Stimulated activated CD4-positive, alpha-beta T cell treated with anti-CD3 and anti-CD28 coated beads, Interleukin-1b, Interleukin-23, amount 100 ng/mL, for 24 hours (primary cell): ENCODE measurements at places on chromosomes 3 and 15.

DNA sequence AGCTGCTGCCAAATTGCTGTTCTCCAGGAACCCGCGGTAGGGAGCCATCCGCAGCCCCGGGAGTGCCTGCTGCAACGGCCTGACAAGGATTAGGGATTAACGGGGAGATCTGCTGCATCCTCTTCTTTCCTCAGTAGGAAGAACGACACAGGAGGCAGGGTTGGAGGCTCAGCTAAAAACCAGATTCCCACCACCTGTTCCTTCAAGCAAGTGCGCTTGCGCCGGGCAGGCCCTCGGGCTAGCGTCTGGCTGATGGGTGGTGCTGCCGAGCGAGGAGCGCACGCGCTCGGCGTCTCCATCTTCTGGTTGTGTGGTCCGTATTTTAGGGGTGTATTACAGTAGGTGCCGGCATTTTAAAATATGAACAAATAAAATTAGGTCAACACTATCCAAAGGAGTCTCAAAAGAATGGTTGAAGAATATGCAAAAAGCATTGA is 25.4 kb upstream of the SLC25A26 start:
- no peak for DNase-seq

GRCh38 chr15:52262364-52262763 is 33.2 kb downstream of the MYO5C start:
- no peak for DNase-seq

GRCh38 chr3:55906896-55907295 is 419.8 kb upstream of the WNT5A start:
- DNase-seq = no peak

GRCh38 chr15:88989578-88989977 is 76.4 kb upstream of the MFGE8 start:
- DNase-seq = no peak

GRCh38 chr3:70840106-70840870 is 527.9 kb upstream of the MDFIC2 start:
- no peak for DNase-seq
